ENCODE measurements at places on chromosomes 1 and 21. TPM values are rescaled to one million over a fixed set of nuclear protein-coding genes. Genes with fewer than 3 reads are reported as not detected.
A peak's percentile ranks its signal among the peaks of the same experiment; 100 is the strongest.

GRCh38 chr1:59689730-59690129 is 125.0 kb upstream of the HOOK1 start:
- peaks cover 2% of the 10 kb centered on the region for H3K36me3 ChIP-seq
- H3K27ac ChIP-seq, result peak overlapping the region; percentile 93
- H3K4me3 ChIP-seq, result no peak overlapping the region
- H3K4me1 ChIP-seq, result peaks cover 52% of the 10 kb centered on the region
- H3K27me3 ChIP-seq, result no peaks in the 10 kb centered on the region
- DNase-seq, result no peak

OR10J1 gene
- not detected for total RNA-seq

GRCh38 chr21:32611471-32611997 is 643 bp downstream of the CFAP298 start:
- peaks cover 6% of the 10 kb centered on the region for H3K36me3 ChIP-seq
- H3K4me1 ChIP-seq, result peaks cover 5% of the 10 kb centered on the region
- H3K27me3 ChIP-seq, result peaks cover 15% of the 10 kb centered on the region
- DNase-seq, result peak; percentile 42
- H3K4me3 ChIP-seq, result peak overlapping the region; percentile 98

DNA sequence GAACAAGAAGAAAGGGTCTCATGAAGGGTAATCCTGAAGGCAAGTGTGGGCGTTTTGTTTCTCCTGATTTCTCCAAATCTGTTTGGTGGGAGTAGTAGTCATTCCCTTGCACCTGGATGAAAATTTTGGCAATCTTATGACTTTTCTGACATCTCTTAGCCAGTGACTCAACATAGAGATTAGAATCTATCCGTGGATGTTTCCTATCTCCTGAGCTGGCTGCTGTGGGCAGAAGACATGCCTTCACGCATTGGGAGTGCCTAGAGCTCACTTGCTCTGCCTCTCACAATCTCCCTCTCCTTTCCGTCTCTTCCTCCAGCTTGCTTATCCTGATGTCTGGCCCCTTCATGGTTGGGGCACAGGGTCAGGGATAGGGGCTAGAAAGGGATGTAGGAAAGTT is 174.2 kb upstream of the NFIA start:
- H3K4me1 ChIP-seq, result peaks cover 5% of the 10 kb centered on the region
- no peaks in the 10 kb centered on the region for H3K36me3 ChIP-seq
- DNase-seq, result no peak
- H3K27me3 ChIP-seq, result no peaks in the 10 kb centered on the region

GRCh38 chr1:11931845-11932244 is 2.7 kb upstream of the PLOD1 start:
- H3K27me3 ChIP-seq, result no peaks in the 10 kb centered on the region
- DNase-seq, result no peak
- H3K27ac ChIP-seq, result no peak overlapping the region
- H3K36me3 ChIP-seq, result no peaks in the 10 kb centered on the region

CDKN2C gene
- total RNA-seq, result 0.63 TPM

DNA sequence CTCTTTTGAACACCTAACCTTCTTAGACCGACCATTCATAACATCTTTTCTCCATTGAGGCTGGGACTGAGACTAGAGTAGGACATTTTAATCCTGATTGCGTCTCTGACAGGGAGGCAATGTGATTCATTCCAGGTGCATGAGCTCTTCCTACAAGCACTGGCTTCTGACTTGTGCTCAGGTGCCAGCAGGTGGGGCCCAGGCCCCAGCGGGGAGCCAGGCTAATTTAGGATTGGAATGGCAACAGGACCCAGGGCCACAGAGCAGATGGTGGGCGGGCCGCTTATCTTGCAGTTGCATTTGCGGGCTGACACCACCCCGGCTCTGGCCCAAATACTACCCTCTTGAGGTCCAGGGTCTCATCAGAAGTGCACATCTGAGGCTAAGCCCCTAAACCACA is 4.1 kb downstream of the GPA33 start:
- no peak for DNase-seq
- H3K27ac ChIP-seq, result no peak overlapping the region
- no peaks in the 10 kb centered on the region for H3K27me3 ChIP-seq
- no peaks in the 10 kb centered on the region for H3K36me3 ChIP-seq
- H3K4me3 ChIP-seq, result no peak overlapping the region

DNA sequence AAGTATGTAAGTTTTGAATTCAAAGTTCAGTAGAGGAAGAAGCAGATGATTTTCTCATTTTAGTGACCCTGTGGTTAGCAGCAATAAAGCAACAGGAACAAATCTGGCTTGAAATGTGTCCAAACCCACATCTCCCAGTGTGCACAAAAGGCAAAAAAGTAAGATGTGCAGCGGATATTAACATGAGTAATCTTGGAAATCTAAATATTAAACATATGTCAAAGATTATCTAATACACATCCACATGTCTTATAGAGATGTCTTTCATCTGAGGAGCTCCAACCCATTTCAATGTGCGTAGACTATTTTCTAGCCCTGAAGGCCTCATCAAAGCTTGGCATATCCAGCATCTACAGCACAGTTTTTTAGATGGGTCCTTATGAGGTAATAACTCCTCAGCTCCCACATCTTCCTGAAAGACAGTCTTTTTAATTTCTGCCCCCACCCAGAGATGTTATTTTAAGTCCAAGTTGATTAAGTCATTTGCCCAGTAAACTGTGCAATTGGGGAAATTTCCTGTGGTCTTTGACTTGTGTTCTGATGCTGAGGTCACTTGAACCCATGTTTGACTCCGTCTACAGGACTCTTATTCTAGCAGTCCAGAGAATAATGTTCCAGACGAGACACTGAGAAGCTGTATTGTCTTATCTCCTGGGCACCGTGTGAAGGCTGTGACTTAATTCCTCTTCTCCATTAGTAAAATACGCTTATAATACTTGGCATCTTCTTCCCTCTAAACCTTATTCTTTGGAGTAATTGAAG is 73.7 kb downstream of the LMO4 start:
- peaks cover 4% of the 10 kb centered on the region for H3K36me3 ChIP-seq
- H3K27me3 ChIP-seq, result no peaks in the 10 kb centered on the region
- H3K4me1 ChIP-seq, result peaks cover 16% of the 10 kb centered on the region
- no peak overlapping the region for H3K27ac ChIP-seq
- DNase-seq, result no peak

DNA sequence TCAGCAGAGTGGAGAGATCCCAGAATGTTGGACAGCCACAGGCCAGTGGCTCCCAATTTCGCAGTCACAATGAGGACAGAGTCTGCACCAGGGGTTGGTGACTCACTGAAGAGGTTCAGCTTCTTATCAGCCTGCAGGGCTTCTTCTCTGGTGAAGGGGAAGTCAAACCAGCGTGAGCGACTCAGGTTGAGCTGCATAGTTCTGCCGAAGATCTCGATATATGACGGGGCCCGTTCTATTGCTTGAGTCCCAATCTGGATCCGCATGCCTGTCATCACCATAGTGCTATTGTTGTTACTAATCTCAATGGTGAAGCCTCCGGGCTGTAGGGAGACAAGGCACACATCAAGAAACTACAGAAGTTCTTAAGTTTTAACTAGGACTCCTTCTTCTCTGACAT is 58.5 kb downstream of the UBR4 start:
- no peak overlapping the region for H3K27ac ChIP-seq
- no peaks in the 10 kb centered on the region for H3K4me1 ChIP-seq
- H3K4me3 ChIP-seq, result no peak overlapping the region

GRCh38 chr1:100736324-100736723 is 16.8 kb downstream of the VCAM1 start:
- peaks cover 19% of the 10 kb centered on the region for H3K4me1 ChIP-seq
- DNase-seq, result no peak
- H3K27me3 ChIP-seq, result no peaks in the 10 kb centered on the region
- no peaks in the 10 kb centered on the region for H3K36me3 ChIP-seq
- H3K27ac ChIP-seq, result no peak overlapping the region

SPAG17 gene
- total RNA-seq, result 2.7 TPM

DNA sequence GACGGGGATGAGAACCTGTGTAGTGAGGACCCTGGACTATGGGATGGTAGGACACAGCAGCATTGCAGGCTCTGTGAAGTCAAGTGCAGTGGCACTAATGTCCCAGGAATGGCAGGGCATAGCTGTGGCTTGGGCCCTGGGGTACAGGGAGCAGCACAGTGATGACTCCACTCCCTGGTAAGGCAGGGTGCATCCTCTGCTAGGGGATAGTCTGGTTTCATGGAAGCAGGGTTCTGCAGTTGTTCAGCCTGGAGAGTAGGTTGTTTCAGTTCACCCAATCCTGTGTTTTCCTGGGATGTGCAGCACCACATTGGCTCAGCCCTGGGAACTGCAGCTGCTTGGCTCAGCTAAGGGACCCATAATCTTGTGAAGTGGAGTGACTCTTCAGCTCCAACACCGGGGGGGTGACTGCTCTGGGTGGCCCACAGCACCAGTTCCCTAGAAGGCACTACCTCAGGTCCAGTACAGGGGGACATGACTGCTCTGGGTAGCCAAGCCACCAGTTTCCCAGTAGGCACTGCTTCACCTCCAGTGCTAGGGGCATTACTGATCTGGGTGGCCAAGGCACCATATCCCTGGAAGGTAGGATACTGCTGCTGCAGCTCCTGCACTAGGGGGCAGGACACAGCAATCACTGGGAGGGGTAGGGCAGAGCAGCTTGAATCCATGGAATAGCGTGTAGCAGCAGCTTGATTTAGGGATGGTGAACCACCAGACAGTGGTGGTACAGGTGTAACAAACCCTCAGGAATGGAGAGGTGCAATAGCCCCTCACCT is 15.3 kb upstream of the C1orf185 start:
- no peak overlapping the region for H3K27ac ChIP-seq
- peaks cover 52% of the 10 kb centered on the region for H3K27me3 ChIP-seq
- no peaks in the 10 kb centered on the region for H3K4me1 ChIP-seq
- DNase-seq, result no peak
- no peak overlapping the region for H3K4me3 ChIP-seq
- H3K36me3 ChIP-seq, result no peaks in the 10 kb centered on the region

DMBX1 gene
- total RNA-seq, result not detected

GRCh38 chr1:18004278-18004677 is 103.3 kb upstream of the IGSF21 start:
- no peaks in the 10 kb centered on the region for H3K4me1 ChIP-seq
- DNase-seq, result no peak
- H3K27ac ChIP-seq, result no peak overlapping the region
- H3K4me3 ChIP-seq, result no peak overlapping the region
- no peaks in the 10 kb centered on the region for H3K36me3 ChIP-seq
- H3K27me3 ChIP-seq, result peaks cover 81% of the 10 kb centered on the region

DNA sequence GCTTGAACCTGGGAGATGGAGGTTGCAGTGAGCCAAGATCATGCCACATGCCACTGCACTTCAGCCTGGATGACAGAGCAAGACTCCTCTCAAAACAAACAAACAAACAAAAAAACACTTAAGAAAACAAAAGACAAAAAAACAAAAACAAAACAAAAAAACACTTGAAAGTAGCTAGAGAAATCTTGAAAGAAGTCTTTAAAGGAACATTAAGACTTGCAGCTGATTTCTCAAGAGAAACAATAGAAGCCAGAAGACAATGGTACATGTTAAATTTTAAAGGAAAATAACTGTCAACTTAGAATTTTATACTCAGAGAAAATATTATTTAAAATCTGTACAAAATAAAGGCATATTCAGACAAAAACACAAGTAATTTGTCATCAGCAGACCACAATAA is 71.3 kb downstream of the HLX start:
- no peak overlapping the region for H3K27ac ChIP-seq
- H3K4me3 ChIP-seq, result no peak overlapping the region
- peaks cover 20% of the 10 kb centered on the region for H3K27me3 ChIP-seq
- no peak for DNase-seq

CHRNB2 gene
- 0.31 TPM for total RNA-seq

CYP4A22 gene
- total RNA-seq, result not detected

KRTAP19-1 gene
- total RNA-seq, result not detected

All from mesothelial cell of epicardium (in vitro differentiated cells).